Stimulated activated CD4-positive, alpha-beta T cell treated with anti-CD3 and anti-CD28 coated beads, Interleukin-1b, Interleukin-23, amount 100 ng/mL, for 24 hours (primary cell): ENCODE measurements at places on chromosomes 12 and 14.

DNA sequence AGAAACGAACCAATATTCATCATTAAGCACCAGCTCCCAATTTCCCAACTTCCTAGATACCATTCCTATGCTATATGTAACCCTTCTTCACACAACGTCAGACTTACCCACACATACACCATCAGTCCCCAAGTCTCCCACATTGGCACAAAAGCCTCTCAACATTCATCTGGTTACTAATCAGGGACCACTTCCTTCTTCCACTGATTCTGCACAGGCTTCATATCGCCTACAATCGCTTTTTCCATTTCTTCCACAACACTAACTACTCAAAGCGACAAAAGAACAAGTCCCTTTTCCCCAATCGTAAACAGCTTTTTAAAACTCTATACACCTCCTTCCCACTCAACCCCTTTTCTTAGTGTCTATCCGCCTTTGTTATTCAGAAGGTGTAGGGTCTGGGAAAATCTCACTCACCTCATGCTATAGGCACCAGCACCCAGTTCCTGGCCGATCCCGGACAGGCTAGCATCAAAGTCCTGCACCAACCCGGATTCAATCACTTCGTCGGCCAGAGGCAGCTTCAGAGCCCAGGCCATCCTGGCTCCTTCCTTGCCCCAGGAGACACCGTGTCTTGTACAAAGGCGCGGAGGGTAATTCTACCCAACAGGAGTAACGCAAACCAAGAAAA lies 936 bp downstream of the TFCP2 start:
- DNase-seq, result no peak

DNA sequence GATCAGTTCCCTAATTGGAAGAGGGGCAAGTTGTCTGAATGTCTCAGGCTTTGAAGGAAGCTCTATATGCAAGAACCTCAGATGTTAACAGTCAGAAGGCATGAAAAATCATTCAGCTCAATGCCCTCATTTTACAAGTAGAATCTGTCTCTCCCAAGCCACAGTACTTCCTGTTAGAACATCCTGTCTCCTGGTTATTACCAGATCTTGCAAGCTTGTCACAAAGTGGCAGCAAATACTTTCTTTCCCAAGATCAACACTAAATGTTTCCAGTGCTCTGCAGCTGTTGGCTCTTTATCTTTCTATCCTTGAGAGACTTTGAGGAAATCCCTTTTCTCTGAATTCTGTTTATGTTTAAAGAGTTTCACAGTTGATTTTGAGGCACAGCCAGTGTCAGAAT lies 235.5 kb downstream of the AKAP6 start:
- DNase-seq, result no peak

DNA sequence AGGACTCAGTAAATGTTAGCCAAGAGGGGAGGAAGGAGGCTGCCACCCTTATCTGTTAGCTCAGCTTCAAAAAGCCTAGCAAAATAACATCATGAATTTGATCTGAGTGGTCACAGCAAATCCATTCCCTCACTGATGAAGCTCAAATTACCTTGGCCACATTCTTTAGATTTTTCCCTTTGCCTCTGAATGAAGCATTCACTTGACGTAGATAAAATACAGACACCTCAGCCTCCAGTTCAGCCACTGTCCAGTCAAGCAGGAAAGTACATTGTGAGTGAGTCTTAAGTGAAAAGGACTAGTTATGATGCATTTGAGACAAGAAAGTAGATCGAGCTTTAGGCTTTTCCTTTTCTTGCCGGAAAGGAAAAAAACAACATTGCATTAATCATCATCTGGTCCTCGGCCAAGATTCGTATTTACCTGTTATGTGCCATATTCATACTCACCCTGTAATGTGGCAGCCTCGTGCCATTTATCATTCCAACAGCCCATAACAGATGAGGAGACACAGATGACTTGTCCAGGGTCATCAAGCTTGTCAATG lies 146.5 kb downstream of the ETV6 start:
- no peak for DNase-seq

DNA sequence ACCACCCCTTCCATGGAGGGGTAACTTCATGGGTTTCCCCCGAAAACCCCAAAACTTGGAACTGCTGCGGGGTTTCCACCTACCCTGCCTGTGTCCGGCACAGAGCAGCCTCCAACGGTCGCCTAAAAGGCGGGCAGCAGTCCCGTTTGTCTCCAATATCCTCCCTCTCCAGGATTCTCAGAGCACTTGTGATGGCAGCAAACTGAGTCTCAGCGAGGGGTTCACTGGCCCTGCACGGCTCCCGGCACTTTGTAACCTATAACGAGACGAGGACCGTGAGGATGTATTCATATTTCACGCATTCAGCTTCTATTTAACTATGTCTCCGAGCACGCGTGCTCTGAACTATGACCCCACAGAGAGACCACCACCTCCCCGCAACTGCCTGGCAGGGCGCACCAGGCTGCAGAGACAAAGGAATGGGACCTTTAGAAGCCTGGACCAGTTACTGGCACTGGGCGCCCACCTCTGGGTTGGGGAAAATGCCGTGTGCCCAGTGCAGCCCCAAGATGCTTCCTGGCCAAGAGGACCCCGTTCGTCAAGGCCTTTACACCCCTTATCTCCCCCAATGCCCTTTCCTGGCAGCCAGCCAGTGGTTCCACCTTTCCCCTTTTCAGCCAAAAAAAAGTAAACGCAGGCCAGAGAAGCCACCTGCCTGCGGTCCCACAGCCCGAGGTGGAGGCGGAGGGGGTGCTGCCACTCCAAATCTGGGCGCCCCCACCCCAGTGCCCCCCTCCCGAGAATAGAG lies 173.1 kb upstream of the RTL1 start:
- DNase-seq, result no peak

GRCh38 chr12:94676031-94676641 lies 25.8 kb upstream of the TMCC3 start:
- no peak for DNase-seq

- no peak for DNase-seq
Observed at GRCh38 chr12:3101309-3102024, 24.3 kb downstream of the TSPAN9 start.

- no peak for DNase-seq
Observed at GRCh38 chr12:41436076-41436475, 248.0 kb downstream of the PDZRN4 start.

DNA sequence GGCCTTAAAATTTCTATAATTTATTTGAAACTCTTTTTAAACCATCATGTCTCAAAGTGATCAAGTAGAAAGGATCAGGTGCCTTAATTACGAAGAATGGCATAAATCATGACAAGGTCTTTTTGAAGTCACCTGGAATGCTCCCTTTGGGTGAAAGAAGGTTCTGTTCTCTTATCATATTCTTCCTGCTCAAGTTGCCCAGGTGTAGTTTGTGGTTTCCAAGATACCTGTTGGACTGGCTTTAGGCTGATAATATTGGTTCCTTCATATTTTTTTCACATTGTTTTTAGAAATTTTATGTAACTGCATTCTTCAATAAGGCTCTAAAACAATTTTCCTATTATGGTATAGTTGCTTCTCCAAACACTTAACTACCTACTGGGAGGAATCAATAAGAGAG lies 29.2 kb downstream of the RASSF3 start:
- no peak for DNase-seq

- peak; percentile 47 for DNase-seq
Observed at GRCh38 chr12:76158518-76159321, 74.2 kb upstream of the NAP1L1 start.

DNA sequence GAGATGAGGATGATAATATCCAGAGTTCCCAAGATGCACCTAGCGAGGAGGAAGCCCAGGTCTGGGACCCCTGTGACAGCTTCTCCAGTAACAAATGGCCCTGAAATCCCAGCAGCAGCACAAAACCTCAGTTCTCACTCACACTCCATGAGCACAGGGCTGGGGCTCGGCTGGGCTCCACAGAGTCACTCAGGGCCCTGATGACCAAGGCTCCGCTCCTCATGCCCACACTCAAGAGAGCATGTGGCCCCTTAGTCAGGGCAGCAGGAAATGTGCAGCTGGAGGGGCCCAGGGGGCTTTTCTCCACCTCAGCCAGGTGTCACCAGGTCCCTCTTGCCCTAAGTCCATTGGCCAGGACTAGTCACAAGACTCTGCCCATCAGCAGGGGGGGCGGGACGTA lies 242.7 kb upstream of the SFSWAP start:
- DNase-seq, result no peak

- DNase-seq, result no peak
Observed at GRCh38 chr14:69682621-69683263, 71.3 kb downstream of the SUSD6 start.
